ENCODE measurements at places on chromosomes 7 and 10.

DNA sequence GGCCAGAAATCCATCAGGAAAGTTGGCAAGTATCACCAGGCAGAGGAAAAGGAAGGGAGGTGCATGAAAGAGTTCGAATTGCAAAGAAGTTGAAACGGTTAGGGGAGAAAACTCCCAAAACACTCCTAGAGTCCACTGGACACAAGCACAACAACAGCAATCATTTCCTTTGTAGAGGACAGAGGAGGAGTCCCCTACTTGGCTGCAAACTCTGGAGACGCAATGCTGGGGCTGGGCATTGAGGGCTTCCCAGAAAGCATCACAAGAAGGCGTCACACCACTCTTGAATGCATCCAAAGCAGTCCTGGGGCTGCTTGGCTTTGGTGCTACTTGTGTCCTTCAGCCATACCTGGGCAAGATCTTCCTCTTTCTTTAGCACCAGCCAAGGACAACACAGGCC is 18.1 kb upstream of the SLC26A4 start:
- no peak for DNase-seq

- peak; percentile 51 for DNase-seq
These were observed 223.2 kb downstream of the MAD1L1 start for GRCh38 chr7:2009541-2010001.

DNA sequence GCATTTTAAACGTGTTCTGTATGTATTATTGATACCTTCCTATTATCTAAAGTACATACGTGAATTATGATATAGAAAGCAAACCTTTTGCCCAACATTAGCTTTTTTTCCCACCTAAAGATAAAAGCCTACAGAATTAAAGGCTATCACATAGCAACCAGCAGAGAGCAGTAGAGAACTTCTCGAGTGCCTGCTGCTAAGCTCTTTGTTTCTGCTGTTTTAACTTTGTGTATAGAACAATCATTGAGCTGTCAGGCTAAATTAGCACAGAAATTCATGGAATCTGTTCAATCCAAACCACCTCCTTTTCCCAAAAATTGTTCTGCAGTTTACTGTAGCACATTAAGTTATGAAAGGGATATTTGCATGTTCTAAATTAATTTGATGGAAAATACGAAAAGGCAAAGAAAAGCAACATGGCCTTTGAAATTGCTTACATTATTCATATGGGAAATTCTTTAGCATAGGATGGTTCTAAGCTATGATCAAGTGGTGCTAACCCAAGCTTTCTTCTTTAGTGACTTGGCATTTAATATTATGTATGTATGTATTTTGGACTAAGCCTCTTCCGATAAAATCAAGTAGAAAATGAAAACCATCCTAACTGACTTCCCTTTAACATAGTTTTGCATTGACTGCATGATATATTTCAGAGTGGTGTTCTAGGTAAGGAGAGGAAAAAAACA is 1288.5 kb downstream of the GATA3 start:
- no peak for DNase-seq

DNA sequence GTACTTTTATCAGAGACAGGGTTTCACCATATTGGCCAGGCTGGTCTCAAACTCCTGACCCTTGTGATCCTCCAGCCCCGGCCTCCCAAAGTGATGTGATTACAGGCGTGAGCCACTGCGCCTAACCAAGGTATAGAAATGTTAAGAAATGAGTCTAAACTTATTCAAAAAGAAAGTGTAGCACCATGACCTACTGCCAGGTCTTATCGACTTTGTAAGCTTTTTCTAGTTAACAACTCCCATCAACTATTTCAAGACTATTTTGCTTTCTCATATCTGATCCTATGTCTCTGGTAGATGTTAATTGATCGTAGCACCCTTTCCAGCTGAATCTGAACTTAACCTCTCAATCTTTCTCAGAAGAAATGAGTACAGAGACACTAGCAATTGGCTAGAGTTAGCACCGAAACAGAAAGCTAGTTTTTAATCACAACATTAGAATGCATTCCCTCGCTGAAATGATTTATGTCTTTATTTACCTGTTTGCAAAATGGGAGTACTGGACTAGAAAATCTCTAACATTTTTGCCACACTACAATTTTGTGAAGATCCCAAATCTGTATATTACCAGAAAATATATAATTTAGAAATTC is 114.0 kb upstream of the HGF start:
- no peak for DNase-seq

DNA sequence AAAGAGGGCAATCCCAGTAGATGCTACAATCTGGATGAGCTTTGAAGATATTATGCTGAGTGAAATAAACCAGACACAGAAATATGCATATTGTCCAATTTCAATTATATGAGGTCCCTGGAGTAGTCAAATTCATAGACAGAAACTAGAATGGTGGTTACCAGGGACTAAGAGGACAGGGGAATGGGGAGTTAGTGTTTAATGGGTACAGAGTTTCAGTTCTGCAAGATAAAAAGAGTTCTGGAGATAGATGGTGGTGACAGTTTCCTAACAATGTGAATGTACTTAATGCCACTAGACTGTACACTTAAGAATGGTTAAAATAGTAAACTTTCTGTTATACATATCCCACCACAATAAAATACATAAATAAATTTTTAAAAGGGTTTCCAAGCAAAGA is 236.6 kb downstream of the ELMO1 start:
- DNase-seq, result no peak

GRCh38 chr7:121402701-121403100 is 6.6 kb upstream of the FAM3C start:
- DNase-seq, result no peak

GRCh38 chr10:110226926-110227641 is 19.7 kb downstream of the MXI1 start:
- no peak for DNase-seq

DNA sequence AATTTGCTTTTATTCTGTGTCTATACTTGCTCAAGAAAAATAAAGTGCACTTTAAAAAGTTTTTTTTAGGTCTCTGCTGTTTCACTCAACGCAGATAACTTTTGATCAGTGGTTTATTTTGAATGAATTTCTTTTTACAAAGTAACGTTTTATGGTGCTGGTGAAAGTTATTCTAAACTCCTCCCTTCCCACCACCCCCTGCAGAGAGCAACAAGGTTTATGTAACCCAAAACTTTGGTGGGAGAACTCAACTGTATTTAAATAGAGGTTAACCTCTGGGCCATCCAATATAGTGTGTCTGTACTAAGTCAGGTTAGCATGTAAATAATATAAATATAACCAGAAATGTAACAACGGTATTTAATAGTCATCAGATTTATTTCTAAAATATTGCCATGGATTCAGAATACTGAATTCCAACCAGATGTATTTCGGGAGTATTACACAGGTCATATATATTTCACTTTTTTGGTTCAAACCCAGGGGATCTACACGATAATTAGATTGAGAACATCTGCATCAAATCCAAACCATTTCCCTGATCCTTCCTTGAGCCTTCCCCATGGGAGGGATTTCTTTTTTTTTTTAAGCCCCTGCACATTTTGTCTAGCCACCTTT is 3.9 kb upstream of the CUX1 start:
- no peak for DNase-seq

- DNase-seq, result no peak
These were observed 6.8 kb upstream of the NODAL start for GRCh38 chr10:70448236-70448635.

GRCh38 chr10:91636892-91637291 is 4.0 kb upstream of the PPP1R3C start:
- DNase-seq, result no peak
